NCI-H524 (cell line): ENCODE measurements at places on chromosomes 6 and 20.
A peak's percentile ranks its signal among the peaks of the same experiment; 100 is the strongest.

GRCh38 chr20:49938173-49939163 is 2.3 kb downstream of the RNF114 start:
- peak; percentile 71 for DNase-seq

DNA sequence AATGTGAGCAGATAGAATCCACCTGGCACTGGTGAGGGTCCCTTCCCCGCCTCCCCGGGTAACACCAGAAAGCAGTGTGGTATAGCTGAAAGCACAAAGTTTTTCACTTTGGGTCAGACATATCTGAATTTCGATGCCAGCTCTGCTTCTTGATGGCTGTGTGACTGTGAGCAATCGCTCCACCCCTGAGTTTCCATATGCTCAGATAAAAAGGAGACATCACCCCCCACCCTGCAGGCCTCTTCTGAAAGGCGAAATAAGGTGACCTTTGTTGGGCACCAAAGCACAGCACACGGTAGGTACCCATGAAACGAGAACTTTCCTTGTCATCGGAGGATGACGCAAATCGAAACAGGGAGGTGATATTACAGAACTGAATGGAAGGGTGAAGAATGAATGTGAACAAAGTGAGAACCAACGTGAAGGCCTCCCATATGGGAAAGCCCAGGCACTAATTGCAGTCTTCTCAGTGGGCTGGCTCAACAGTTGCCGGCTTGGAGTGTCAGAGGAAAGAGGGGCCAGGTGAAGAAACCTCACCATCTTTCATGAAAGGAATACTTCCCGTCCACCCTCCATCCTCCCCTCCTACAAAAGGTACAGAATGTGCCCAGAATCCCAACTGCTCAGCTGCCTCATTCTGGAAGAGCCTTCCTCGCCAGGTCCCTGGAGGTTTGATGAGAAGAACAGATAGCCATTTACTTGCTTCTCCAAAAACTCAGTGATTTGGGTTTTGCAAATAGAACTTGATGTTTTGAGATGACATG is 61.8 kb downstream of the NFATC2 start:
- no peak for DNase-seq

DNA sequence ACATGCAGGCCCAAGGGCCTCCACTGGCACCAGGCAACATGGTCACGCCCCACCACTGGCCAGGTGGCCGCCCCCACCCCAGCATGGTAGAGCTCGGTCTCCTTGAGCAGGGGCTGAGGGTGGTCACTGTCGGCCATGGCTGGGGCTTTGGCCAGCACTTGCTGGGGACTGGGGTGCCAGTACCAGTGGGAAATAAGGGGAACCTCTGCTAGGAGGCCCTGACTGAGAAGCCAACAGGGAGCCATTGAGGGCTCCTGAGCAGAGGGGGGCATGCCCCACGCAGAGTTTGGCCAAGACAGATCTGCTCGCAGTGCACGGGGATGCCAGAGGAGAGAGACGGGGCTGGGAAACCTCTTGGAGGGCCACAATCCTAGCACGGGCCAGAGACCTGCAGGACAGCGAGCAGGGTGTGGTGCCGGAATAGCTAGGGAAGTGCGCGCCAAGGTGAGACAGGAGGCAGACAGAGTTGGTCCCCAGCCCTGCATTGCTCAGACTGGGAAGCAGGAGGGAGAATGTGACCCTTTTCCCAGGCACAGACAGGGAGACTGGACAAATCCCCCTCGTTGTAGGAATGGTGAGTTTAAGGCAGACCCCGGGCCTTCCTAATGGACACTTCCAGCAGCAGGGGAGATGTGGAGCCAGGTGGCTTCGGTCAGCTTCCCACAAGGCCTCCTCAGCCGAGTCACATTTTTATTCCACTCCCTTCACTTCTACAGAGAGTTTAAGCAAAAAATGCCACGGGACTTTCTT is 179.0 kb upstream of the CST7 start:
- DNase-seq: no peak

GRCh38 chr6:151494235-151494935 is 568 bp downstream of the CCDC170 start:
- peak; percentile 63 for DNase-seq

GRCh38 chr6:161151660-161152526 is 122.0 kb downstream of the AGPAT4 start:
- DNase-seq: no peak

DNA sequence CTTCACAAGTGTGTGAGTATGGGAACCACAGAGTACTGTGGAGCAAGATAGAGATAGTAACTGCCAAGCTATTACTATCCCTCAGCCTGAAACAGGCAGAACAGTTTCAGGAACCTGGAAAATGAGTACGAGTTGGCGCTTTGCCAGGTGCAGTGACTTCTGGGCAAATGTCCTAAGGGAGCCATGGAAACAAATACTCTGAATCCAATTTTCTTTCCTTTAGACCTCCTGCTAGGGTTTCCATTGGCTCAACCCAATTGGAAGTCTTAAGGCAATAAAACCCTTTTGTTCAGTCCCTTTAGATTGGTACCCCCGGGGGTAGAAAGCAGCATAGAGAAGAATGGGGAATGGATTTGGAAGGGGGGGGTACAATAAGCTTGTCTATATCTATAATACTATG is 205.0 kb upstream of the EPHA7 start:
- no peak for DNase-seq

GRCh38 chr6:139904568-139904967 is 530.1 kb upstream of the CITED2 start:
- DNase-seq: no peak

- no peak for DNase-seq
Measured at GRCh38 chr20:2757001-2757400, 43.4 kb downstream of the CPXM1 start.

DNA sequence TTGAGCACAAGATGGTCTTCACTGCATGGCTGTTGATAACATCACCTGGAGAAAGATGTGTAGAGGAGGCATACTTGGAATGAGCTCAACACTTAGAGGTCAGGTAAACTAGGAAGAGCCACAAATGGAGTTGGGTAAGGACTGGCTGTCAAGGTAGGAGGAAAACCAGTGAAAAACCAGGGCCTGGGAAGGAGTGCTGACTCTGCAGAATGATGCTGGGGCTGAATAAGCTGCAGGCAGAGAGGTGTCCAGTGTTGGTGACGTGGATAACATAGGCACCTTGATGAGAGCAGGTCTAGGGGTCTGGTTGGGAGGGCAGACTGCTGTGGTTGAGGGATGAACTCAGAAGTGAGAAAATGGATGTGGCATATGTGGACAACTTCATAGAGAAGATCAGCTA is 160.2 kb downstream of the CARMIL1 start:
- no peak for DNase-seq

GRCh38 chr6:134626086-134626485 is 308.2 kb upstream of the SGK1 start:
- no peak for DNase-seq

DNA sequence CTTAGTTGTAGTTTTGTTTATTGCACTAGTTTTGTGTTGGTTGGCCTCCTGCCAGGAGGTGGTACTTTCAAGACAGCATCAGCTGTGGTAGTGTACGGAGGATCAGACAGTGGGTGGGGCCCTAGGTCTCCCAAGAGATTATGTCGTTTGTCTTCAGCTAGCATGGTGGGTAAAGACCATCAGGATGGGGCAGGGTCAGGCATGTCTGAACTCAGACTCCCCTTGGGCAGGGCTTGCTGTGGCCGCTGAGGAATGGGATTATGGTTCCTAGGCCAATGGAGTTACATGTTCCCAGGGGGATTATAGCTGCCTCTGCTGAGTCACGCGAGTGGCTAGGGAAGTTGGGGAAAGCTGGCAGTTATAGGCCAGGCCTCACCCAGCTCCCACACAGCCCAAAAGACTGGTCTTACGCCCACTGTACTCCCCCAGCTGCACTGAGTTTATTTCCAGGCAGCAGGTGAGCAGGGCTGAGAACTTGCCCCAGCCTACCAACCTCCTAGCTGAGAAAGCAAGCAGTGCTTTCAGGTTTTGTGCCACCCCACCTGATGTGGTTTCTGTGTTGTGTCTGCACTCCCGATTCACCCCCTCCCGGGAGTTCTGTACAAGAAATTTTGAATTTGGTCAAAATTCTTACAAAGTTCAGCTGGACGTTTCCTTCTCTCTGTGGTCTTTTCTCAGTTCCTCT is 24.7 kb downstream of the ZSCAN31 start:
- peak; percentile 44 for DNase-seq

- no peak for DNase-seq
Measured at GRCh38 chr6:39508515-39508914, 186.0 kb upstream of the KCNK16 start.

DNA sequence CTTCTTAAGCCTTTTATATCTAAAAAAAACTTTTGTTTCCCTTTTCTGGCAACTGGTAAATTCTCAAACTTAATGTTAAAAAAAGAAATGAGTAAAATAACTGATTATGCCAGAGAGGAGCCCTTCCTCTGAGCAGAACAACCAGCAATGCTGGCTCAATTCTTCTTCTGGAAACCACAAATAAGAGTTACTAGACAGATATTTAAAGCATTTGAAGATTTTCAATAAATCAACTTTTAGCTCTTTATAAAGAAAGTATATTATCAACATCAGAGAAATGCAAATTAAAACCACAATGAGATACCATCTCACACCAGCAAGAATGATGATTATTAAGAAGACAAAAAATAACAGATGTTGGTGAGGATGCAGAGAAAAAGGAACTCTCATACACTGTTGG is 61.1 kb upstream of the TCF21 start:
- no peak for DNase-seq

DNA sequence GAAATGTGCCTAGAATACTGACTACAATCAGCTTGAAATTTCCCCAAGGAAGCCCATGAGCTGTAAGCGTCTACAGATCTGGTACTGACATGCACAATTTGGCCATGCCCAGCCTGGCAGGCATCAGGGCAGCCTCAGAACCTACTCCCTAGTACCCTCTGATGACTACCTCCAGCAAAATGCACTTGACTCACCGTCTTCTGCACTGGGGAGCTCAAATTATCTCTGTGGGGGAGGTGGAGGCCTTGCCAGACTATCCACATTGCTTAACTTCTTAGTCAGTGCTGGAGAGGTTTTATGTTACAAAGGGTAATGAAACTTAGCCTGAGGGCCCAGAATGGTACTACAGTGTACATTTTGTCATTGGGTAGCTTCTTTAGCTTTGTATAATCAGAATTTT is 126.0 kb upstream of the ADGRF1 start:
- DNase-seq: no peak

- no peak for DNase-seq
Measured at GRCh38 chr6:71730284-71730683, 156.1 kb upstream of the RIMS1 start.

- peak; percentile 13 for DNase-seq
Measured at GRCh38 chr20:34791289-34792020, 34.0 kb downstream of the NCOA6 start.

- DNase-seq: peak; percentile 74
Measured at GRCh38 chr6:39228992-39229767, at the start of gene KCNK5. KCNK5 (minus strand) TSS chr6:39229475; CDS start chr6:39229111, 364 bp downstream.

GRCh38 chr20:10992731-10993130 is 318.9 kb upstream of the JAG1 start:
- DNase-seq: no peak
